Renal pelvis (tissue), 12 donors: ENCODE measurements at places on chromosomes 12 and 14. TPM values are rescaled to one million over a fixed set of nuclear protein-coding genes. Genes with fewer than 3 reads are reported as not detected.

LYZ gene
- 21.5 TPM for polyA plus RNA-seq

ZNF385A gene
- polyA plus RNA-seq = 11.9 TPM

EML5 gene
- polyA plus RNA-seq = 2.8 TPM

A2M gene
- 222 TPM for polyA plus RNA-seq

SPIC gene
- polyA plus RNA-seq = not detected

RAPGEF3 gene
- polyA plus RNA-seq = 100 TPM

TSHR gene
- polyA plus RNA-seq = 1.3 TPM

C1QL4 gene
- polyA plus RNA-seq = 2.0 TPM

PLEKHH1 gene
- polyA plus RNA-seq = 77.5 TPM

TMEM253 gene
- 1.1 TPM for polyA plus RNA-seq

HSPA2 gene
- 16.1 TPM for polyA plus RNA-seq

TMEM179 gene
- polyA plus RNA-seq = 2.0 TPM

CARMIL3 gene
- 2.4 TPM for polyA plus RNA-seq

ADCY6 gene
- 119 TPM for polyA plus RNA-seq

CD163 gene
- polyA plus RNA-seq = 12.6 TPM

DTX1 gene
- polyA plus RNA-seq = 12.2 TPM

SYNE2 gene
- polyA plus RNA-seq = 101 TPM

GDF3 gene
- polyA plus RNA-seq = 0.49 TPM

GUCY2C gene
- 0.60 TPM for polyA plus RNA-seq

SLCO1C1 gene
- 0.73 TPM for polyA plus RNA-seq

ALX1 gene
- 32.2 TPM for polyA plus RNA-seq

BEGAIN gene
- polyA plus RNA-seq = 2.6 TPM

COX8C gene
- polyA plus RNA-seq = 0.78 TPM

C1R gene
- 47.5 TPM for polyA plus RNA-seq

NRXN3 gene
- 6.1 TPM for polyA plus RNA-seq

SMIM41 gene
- polyA plus RNA-seq = 0.73 TPM

ATP2B1 gene
- polyA plus RNA-seq = 103 TPM

ERH gene
- 299 TPM for polyA plus RNA-seq

COQ10A gene
- 16.3 TPM for polyA plus RNA-seq

VWF gene
- 18.1 TPM for polyA plus RNA-seq

CCDC177 gene
- 0.10 TPM for polyA plus RNA-seq

PLA2G1B gene
- polyA plus RNA-seq = 0.84 TPM

AJUBA gene
- 120 TPM for polyA plus RNA-seq

NYNRIN gene
- 56.4 TPM for polyA plus RNA-seq

NUDT4 gene
- polyA plus RNA-seq = 107 TPM

GPRC5D gene
- 0.64 TPM for polyA plus RNA-seq

MAP1LC3B2 gene
- 11.5 TPM for polyA plus RNA-seq

RNU4-1 gene
- polyA plus RNA-seq = not detected

ERP27 gene
- polyA plus RNA-seq = 23.0 TPM

KRT71 gene
- not detected for polyA plus RNA-seq

CLEC1A gene
- 2.5 TPM for polyA plus RNA-seq

SLC25A47 gene
- not detected for polyA plus RNA-seq

SIX1 gene
- 8.4 TPM for polyA plus RNA-seq

SLC6A12 gene
- polyA plus RNA-seq = 15.3 TPM

GALNT16 gene
- 5.1 TPM for polyA plus RNA-seq

CLEC4D gene
- 0.16 TPM for polyA plus RNA-seq

RND1 gene
- 2.5 TPM for polyA plus RNA-seq

LPAR5 gene
- 1.5 TPM for polyA plus RNA-seq

SLC10A1 gene
- polyA plus RNA-seq = 0.15 TPM

LRIG3 gene
- 35.1 TPM for polyA plus RNA-seq

ORAI1 gene
- 13.7 TPM for polyA plus RNA-seq

KCTD10 gene
- polyA plus RNA-seq = 60.3 TPM

KRT3 gene
- polyA plus RNA-seq = not detected

P2RX2 gene
- 1.8 TPM for polyA plus RNA-seq

DEPDC4 gene
- polyA plus RNA-seq = 6.4 TPM
